Left forelimb (tissue), 1 donor: ENCODE measurements at places on chromosomes 7 and 10.

GRCh38 chr7:136664537-136664936 lies 203.9 kb upstream of the CHRM2 start:
- DNase-seq = no peak

- DNase-seq = no peak
These were observed 43.6 kb downstream of the RAB11FIP2 start for GRCh38 chr10:118003126-118003525.

DNA sequence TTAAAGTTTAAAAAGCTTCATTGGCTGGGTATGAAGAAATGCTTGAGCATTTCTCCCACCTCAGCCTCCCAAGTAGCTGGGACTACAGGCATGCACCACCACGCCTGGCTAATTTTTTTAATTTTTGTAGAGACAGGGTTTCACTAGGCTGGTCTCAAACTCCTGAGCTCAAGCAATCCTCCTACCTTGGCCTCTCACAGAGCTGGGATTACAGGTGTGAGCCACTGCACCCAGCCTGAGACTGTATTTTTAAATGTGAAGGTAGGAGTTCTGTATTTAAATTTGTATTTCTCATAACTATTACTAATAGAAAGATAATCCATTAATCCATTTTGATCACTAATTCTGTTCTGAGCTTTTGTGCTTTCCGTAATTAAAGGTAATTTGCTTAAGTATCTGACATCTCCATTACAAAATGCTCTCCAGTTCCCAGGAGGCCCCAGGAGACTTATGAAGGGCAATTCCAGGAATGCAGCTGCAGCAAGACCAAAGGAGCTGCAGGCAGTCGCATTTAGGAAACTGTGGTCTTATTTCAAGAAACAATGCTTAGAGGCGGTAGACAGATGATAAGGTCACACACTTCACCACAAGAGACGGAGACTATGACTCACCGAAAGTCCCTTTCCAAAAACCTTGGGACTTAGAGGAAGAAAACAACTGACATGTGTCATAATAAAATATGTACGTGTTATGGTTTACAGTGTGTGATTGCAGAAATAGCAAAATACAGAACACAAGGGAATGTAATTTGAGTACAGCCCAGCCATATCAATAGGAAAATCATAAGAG lies 23.3 kb downstream of the YAE1 start:
- no peak for DNase-seq

DNA sequence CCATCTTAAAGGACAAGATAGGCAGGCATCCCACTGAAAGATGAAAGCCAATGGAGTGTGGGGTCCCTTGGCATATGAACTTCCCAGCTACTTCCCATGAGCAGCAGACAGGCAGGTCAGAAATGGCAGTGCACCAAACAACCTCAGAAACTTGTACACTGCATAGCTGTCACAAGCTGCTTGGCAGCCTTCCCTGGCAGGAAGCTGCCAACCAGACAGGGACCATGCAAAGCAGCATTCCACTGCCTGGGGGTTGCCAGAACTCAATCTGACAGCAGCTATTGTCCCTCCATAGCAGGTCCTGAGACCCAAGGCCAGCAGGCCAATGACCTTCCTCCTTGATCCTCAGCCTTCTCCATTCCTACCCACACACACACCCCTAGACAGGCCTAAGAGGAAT lies 139.5 kb downstream of the PLCE1 start:
- no peak for DNase-seq

DNA sequence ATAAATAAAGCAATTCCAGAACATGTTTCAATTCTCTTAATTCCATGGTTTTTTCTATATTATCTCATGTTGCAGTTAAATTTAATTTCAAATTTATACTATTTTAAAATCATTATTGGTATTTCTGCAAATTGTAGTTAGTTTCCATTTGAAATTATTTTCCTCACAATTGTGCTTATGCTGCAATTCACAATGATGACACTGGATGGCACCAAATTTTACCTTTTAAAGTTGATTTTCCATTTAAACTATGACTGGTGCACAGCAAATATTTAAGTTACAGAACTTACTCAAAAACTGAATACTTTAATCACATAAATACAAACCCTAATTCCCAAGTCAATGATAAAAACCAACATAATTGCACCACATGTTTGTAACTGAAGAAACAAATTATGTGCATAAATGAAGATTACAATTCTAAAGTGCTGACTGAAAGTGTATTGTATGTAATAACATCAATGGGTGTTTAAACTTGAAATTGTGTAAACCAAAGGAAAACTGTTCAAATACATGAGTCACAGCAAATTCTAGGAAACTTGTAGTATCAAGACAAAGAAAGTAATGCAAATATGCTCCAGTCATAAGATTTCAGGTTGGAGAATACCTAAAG lies 75.3 kb upstream of the AASS start:
- no peak for DNase-seq

DNA sequence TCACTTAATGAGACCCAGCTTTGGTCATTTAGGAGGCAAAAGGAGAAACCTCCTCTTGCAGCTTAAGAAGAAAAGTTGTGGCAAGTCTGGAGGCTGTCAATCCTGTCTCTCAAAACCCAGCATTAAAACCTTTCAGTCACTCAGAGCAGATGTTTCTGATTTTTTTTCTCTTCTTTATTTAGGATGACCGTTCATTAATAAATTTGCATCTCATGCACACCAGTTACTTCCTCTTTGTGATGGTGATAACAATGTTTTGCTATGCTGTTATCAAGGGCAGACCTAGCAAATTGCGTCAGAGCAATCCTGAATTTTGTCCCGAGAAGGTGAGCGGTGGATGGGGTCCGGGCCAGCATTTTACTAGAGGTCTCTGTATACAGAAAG lies 32.0 kb downstream of the TMEM248 start:
- no peak for DNase-seq

- DNase-seq = no peak
These were observed 690.5 kb downstream of the PARD3 start for GRCh38 chr10:34124522-34125035.

- DNase-seq = no peak
These were observed 64.6 kb downstream of the CYP26A1 start for GRCh38 chr10:93138113-93138870.

DNA sequence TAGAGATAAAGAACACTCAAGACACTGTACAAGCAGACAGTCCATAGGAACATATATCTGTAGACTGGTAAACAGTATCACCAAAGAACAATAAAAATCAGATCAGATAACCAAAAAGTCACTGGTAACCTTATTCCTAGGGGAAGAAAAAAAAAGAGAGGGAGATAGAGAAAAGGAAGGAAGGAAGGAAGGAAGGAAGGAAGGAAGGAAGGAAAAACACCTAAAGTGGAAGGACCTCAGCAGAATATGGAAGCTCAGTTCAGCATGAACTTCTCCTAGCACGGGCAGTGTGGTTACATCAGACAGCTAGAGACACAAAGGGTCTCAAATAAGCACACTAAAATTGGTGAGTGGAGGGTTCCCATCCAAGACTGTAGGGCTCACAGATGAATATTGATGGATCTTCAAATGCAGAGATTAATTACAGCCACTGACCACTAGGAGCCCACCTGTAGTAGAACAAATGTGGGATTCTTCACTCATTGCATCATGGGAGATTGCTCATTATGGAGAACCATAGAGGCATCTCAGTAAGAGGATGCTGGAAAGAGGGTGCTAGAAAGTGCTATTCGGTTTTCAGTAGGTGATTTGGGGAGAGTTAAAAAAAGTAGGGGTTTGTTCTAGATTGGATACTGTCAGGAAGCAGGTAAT lies 293.4 kb upstream of the C7orf33 start:
- no peak for DNase-seq

GRCh38 chr7:87218796-87219544 lies 562 bp downstream of the TMEM243 start:
- peak; percentile 74 for DNase-seq

DNA sequence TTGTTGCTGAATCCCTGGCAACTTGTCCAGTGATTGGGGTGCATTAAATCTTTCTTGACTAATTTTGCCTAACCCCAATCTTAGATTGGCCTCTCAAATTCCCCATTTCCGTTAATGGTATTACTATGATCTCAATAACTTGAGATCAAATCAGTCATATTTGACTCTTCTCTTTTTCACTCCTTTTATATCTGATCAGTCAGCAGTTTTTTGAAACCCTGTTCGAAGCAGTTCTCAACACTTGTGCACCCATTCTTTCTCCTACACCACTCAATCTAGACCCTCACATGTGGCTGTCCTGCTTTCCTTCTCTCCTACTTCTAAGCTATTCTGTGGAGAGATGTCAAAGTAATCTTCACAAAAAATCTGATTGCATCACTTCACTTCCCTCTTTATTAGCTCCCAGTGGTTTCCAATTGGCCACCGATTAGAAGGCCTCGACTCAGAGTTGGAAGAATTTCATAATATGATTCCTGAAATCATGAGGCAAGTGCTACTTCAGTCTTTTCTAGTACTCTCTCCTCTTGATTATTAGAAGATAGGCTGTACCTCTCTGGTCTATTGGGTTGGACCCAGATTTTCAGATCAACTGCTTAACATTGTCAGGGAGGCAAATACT lies 128.9 kb downstream of the ZNF365 start:
- DNase-seq = no peak

- no peak for DNase-seq
These were observed 304.5 kb upstream of the NFE2L3 start for GRCh38 chr7:25847336-25848070.
